ENCODE measurements at places on chromosomes 2 and 18. TPM values are rescaled to one million over a fixed set of nuclear protein-coding genes. Genes with fewer than 3 reads are reported as not detected.

- no peak for DNase-seq
Observed at GRCh38 chr2:61335187-61335586, 135.7 kb downstream of the USP34 start.

Gene ASB1
- 6.6 TPM for total RNA-seq

Gene RNF25
- 14.8 TPM for total RNA-seq

GRCh38 chr2:21333684-21334083 is 209.9 kb downstream of the TDRD15 start:
- DNase-seq = no peak

DNA sequence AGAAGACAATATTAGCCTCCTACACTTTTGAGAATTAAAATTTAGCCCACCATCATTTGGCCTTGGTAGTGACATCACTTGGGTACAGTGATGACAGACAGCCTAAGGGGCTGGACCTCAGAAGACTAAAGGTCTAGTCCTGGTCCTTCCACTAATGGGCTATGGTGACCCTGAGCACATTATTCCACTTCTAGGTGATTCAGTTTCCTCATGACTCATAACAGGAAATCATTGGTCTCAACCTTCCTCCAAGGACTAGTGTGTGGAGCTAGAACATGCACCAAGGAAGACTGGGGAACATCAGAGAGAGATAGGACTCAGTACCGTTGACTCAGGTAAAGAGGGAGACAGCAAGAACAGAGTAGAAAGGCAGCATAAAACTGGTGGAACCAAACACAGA is 64.0 kb downstream of the TFCP2L1 start:
- no peak for DNase-seq

Gene LRATD1
- total RNA-seq = 14.5 TPM

GRCh38 chr2:31031132-31031706 is 107.0 kb downstream of the GALNT14 start:
- no peak for DNase-seq
